Colonic mucosa (tissue), 4 donors: ENCODE measurements at places on chromosomes 1 and 21.

DNA sequence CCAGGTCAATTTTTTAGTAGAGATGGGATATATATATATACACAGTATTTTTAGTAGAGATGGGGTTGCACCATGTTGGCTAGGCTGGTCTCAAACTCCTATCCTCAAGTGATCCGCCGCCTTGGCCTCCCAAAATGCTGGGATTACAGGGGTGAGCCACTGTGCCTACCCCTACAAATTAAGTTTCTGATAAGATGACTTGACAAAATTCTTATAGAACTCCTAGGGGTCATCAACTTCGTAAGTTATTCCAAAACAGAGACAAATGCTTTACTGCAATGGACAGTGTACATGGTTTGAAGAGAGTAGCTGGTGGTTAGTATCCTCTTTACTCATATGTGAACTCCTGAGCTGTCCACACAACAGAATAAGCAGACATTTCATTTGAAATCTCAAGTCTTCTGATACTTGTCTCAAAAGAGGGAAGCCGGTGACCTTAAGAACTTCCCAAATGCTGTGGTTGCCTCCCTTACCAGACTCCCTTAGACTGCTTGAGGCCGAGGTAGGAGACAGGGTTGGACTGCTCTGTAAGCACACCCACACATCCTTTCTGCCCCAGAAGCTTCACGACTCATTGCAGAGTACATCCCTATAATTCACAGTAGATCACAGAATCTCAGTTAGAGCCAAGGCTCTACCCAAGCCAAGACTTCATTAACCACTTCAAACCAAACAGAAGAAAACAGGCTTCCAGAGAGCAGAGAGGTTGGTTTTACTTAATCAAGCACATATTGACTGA, 244.1 kb upstream of the IRF2BP2 start:
- no peak for DNase-seq

GRCh38 chr1:236746785-236747184, 48.3 kb upstream of the MTR start:
- no peak for DNase-seq

- no peak for DNase-seq
These were observed 557 bp downstream of the EMC1 start for GRCh38 chr1:19250629-19251304.

- DNase-seq = no peak
These were observed 32.4 kb downstream of the ITPKB start for GRCh38 chr1:226706684-226707083.

DNA sequence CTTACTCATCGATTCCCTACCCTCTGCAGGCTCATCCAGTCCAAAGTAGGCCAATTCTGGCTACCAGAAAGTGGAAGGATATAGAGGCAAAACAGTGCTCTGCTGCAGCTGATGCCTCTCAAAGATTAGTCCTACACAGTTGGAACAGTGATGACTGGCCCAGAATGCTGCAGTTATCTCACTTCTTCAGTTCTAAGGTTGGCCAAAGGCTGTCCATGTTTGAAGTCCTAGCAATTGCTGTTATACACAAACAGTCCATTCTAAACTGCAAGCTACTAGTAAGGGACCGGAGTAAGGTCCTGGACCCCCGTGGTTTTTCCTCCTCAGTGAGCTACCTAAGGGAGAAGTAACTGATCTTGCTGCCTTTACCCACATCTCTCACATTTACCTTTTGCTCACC, 129.1 kb upstream of the NRIP1 start:
- no peak for DNase-seq

DNA sequence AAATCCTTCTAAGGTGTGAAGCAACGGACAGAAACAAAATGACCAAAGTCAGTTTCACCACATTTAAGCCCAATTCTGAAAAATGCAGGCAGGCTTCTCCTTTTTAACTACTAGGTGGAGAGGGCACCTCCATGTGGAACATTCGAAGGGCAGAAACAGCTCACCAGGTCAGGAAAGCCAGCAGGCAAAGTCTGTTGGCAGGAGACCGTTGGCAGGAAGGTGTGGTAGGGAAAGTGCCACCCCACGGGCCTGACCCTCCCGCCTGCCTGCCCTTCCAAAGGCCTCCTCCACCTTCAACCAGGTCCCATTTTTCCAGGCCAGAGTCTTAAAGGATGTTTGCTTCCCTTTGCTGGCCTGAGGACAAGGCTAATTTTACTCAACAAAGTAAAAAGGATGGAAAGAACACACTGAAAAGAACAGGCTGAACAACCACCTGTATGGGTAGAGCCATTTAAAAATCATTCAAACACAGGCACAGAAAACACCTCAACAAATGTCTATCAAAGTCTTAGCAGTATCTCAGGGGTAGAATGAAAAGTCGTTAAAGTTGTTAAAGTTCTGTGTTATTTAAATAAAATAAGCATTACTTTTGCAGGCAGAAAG, 26.4 kb downstream of the CAPZB start:
- DNase-seq = peak; percentile 71

DNA sequence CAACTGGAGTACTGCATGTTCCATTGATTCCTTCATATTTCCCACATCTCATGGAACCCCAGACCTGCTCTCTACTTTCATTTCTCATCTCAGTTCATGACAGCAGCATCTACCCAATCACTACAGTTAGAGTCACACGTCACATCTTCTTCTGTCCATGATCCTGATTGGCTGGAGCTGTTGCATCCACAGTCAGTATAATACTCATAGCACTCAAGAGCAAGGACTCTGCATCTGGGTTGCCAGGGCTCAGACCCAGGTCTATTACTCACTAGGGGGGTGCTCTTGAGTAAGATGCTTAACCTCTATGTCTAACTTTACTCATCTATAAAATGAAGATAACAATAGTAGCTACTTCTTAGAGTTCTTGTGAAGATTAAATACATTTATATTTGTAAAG, 4.4 kb upstream of the XPR1 start:
- DNase-seq = no peak

- DNase-seq = no peak
These were observed 33.0 kb upstream of the TRABD2B start for GRCh38 chr1:48030211-48030610.

DNA sequence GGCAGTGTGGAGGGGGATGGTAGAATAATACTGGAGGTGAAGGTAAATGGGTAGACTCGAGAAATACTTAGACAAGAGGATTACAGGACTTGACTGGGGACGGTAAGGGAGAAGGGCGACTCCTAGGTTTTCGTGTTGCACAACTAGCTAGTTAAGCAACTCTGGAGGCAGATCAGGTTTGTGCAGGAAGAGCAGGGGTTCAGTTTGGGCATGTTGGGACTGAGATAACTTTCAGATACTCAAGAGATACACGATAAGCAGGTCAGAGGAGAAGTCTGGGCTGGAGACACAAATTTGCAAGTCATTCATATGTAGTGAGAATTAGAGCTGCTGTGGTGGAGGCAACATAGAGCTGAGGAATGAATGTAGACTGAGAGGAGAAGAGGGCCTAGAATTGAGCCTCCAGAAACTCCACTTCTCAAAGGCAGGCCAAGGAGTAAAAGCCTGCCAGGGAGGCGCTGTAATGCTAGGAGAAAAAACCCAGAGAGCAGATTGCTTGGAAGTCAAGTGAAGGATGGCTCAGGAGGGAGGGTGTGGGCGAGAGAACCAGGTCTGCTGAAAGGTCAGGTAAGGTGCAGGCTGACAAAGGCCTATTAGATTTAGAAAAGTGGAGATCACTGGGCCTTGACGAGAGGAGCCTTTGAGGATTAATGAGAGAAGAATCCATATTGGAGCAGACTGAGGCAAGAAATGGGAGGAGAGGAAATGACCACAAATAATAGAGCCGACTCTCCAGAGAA, 20.8 kb downstream of the MAB21L3 start:
- peak; percentile 8 for DNase-seq

- DNase-seq = no peak
These were observed 56.4 kb downstream of the GREM2 start for GRCh38 chr1:240555524-240555923.

DNA sequence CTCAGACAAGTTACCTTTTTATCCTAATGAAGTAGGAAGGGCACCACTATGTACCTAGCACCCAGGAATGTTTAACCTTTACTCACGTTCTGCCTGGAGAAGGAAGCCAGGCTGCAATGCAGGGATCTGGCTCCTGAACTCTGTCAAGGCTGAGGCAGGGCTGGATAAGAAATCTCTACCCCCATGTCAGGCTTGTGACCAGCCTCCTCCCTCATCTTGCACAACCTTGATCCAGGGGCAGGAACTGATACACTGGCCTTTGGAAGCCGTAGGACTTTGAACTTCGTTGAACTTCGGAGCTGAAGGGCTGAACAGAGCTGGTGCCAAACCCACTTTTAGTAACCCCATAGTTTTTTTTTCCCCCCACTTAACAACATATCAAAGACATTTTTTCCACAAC, 8.0 kb upstream of the AKR1A1 start:
- DNase-seq = peak; percentile 74

DNA sequence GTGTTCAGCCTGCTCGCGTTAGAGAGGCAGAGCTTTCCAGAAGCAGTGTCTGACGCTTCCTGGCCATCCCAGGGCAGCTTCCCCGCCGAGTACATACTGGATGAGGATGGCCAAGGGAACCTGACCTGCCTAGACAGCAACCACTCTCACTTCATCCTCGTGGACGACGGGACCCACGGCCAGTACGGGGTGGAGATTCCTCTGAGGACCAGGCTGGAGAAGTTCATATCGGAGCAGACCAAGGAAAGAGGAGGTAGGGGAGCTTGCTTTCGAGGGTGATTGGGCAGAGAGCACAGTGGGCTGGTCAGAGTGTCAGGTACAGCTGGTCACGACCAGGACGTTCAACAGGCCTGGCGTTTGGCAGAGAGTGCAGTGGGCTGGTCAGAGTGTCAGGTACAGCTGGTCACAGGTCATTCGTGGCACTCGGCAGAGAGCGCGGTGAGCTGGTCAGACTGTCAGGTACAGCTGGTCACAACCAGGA, 22.4 kb downstream of the TRPM2 start:
- DNase-seq = no peak

- DNase-seq = no peak
These were observed 12.6 kb upstream of the KCNAB2 start for GRCh38 chr1:6033124-6033523.

DNA sequence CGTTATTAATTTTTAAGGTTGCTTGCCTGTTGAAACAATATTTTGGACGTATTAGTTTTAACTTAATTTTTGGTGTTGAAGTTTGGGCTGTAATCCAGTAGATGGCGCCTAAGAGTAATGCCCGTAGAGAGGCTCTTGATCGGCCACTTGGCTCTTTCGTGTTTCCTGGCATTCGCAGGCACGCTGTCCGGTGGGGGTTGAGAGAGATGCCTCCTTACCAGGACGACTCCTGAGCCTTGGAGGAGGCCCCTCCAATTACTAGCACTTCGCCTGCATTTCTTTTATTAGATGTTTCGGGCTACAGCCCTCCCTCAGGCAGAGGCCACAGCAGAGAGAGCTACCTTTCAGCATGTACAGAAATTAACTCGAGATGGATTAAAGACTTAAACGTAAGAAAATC, 12.0 kb downstream of the OR2M4 start:
- no peak for DNase-seq

DNA sequence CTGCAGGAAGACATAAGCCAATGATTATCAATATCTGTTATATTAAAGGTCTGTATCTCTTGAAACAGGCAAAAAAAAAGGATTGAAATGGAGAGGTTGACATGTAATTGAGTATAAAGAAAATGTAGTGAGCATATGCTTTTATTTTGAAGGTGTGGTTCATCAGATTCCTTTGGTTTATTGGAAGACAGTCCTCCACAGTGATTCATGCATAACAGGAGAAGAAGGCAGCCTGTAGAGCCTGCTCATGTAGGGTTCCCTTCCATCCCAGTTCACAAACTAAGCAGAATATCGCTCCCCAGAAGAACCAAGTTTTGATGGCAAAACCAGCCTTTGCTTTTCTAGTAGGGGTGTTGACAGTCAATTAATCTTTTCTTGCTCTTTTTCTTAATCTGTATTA, 1016.8 kb upstream of the ADGRL4 start:
- no peak for DNase-seq

- DNase-seq = no peak
These were observed 1.6 kb upstream of the SRSF4 start for GRCh38 chr1:29183287-29183686.

- no peak for DNase-seq
These were observed 5.1 kb upstream of the NEK7 start for GRCh38 chr1:198151688-198152087.

DNA sequence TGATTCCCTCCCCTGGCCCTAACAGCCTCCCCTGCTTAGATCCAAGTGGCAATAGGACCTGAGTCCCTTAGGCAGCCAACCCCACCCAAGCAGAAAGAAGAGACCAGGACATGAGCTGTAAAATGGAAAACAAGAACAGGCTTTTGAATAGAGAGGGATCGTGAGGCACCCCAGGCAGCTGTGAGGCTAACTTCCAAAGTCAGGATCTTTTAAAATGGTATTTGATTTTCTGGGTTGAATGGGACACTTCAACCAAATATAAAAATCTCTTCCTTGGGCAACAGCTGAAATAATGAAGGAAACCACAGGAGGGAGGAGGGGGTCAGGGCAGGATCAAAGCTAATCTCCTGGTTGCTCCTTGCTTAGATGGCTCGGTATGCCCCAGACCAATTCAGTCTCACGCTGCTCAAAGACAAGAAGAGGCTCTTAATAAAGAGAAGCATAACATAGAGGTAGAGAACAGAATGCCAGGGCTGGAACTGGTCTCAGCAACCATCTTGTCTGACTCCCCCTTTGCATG, 28.6 kb upstream of the AVPR1B start:
- DNase-seq = no peak

GRCh38 chr21:33847588-33848248, 67.9 kb downstream of the ATP5PO start:
- no peak for DNase-seq

DNA sequence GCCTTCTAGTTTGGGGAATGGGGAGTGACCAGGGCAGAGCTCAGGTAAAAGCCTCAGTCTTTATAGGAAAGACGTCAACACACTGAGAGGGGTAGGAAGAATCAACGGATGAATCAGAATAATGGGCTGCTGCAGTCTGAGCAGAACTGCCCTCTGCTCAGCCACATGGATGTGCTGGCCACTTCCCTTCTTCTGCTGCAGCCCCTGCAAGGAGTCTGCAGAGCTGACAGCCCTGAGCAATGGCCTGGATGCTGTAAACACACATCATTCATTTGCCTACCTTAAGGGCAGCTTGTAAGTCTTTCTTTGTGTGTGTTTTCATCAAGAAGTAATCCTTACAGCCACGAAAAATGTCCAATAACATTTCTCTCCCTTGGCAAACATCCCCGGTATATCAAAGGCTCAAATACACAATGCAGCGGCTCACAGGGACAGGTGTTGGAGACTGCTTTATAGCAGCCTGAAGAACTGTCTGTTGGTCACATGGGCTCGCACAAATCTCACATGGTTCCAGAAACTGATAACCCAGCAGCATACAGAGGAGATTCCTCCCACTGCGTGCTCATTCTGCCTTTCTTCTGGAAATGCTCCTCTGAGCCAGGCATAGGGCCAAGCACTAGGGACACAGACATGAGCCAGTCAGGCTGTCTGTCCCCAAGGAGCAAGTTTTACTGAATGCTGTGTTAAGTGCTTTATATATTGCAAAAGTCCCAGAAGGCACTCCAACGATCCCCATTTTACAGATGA, 110.1 kb downstream of the HMGB4 start:
- no peak for DNase-seq

GRCh38 chr1:31708324-31708723, 4.5 kb upstream of the COL16A1 start:
- DNase-seq = no peak

GRCh38 chr1:211641044-211641800, 34.2 kb downstream of the NEK2 start:
- DNase-seq = no peak

- peak; percentile 77 for DNase-seq
These were observed 13.7 kb upstream of the TENT5C start for GRCh38 chr1:117592155-117592554.
